ENCODE measurements at places on chromosomes 6 and 20.

- DNase-seq, result no peak
These were observed 229.0 kb downstream of the ZNF217 start for GRCh38 chr20:53364646-53365045.

DNA sequence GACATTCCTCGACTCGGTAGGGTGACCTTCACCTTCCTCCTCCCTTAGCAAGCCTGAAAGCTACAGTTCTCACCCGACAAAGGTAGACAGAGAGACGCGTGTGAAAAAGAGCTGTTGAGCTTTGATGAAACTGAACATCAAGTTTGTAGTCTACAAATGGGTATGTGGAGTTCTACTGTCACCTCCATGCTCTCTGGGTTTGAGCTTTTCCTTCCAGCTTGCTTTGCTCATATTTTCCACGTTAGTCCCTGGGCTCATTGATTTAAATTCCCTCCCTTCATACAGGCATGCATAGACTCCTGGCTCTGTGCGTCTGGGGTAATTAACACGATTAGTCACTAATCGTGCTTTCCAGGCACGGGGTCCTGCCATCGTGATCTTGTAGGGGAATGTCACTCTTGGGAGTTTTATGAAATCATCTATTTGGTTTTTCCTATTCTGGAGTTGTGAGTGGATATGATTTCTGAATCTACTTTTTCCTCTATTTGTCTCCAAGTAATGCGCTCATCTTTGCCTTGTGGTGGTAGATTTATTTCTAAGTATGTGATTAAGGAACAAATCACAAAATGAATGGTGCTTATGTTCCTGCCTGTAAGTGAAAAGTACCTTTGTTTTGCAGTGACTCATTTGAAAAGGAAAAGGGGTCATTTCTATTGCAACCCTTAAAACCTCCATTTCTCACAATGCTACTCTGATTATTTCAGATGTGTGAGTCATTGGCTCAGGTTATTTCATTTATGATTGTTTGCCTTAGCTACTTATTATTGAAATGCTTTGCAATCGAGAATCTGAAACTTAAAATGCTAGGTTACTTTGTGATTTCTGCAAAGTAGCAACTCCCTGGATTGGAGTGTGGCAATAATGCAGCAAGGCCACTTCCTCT is 154.6 kb downstream of the ZDHHC14 start:
- DNase-seq, result no peak

DNA sequence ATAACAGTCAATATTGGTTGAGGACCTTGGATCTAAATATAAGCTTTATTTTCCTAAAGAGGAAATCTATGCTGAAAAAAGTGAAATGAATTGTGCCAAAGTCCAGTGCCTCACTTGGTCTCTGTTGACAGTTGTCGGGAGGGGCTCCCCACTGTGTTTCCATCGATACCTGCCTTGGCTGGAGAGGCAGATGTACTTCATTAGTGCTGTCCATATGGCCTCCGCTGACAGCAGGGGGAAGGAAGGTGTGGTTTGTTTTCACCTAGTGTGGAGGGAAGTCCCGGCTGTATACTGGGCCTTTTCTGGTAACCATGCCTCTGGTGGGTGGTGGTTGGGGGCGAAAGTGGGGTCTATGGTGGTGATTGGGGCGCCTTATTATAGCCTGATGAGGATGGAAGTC is 42.7 kb downstream of the CD2AP start:
- DNase-seq, result no peak

DNA sequence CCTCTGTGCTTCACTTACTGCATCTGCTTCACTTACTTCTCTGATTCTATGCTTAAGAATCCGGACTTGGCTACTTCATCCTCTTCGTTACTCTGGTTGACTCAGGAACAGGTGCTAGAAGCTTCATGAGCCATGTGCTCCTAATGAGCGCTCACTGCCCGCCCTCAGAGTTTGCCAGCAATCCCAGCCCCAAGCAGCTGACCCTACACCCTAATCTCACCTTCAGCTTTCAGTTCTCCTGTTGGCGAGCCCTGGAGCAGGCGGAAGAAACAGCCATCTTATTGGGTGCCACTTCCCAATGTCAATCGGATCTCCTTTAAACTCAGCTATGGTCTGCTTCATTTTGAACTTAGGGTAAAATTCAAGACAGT is 61.3 kb downstream of the FOXA2 start:
- no peak for DNase-seq

DNA sequence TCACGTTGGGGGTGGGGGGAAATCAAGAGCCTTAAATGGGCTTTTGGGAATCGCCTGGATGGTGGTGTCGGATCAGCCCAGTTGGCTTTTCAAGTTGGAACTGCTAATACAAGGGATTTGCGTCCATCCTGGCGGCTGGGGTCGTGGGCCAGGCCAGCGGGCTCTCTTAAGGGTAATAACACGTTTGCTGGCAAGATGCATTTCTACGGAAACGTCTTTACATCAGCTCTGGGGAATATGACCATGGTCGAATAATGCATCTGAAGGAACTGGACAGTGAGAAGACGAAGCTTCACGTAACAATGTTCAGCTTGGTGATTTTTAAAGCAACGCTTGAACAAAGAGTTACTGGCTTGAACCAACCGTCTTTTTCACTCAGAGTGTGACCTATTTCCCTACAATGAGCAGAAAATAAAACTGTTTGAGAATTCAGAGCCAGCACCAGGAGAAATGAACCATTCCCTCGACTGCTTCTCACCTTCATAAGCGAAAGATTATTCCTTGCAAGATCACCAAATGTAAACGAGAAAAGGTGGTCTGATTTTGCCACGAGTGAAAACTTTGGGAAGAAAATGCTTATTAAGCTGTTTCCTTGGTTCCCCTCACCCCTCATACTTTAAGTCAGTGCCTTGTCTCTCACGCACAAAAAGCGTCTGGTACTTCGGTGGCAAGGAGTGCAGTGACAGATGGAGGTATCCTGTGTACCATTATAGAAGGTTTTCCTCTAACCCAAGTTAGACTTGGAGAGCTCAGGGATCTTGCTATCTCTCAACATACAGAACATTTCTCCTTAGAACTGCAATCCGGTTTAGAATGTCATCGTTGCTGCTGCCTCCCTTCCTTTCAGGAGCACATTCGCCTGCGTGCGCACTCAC is 1.4 kb upstream of the MARCKS start:
- peak; percentile 33 for DNase-seq

- no peak for DNase-seq
These were observed 148.5 kb downstream of the PHACTR3 start for GRCh38 chr20:59752704-59753460.

DNA sequence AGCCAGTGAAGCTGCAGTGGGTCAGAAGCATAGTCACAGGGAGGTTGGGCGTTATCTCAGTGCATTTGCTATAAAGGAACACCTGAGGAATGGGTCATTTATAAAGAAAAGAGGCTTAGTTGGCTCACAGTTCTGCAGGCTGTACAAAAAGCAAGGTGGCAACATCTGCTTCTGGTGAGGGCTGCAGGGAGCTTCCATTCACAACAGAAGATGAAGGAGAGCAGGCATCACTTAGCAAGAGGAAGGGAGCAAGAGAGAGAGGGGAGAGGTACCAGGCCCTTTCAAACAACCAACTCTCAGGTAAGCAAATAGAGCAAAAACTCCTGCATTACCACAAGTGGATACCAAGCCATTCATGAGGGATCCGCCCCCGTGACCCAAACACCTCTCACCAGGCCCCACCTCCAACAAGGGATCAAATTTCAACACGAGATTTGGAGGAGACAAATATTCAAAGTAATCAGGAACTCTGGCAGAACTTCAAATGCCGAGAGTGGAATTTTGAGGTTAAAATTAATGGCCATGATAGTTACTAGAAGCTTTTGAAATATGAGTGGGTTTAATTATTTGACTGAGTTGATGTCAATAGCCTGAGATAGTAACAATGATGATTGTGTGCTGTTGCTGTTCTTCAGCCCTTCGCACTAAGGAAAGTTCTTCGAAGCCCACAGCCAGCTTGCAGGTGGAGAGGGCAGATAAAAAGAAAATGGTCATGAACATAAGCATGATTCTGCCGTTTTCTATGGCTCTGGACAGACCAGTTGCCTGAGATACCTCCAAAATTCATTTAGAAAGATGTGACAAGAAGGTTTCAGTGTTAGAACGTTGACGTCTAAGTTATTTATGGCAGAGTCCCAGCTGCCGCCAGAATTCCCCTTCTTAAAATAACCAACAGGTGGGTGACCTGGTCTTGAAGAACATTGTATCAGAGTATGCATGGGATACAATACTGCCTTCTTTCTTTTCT is 55.3 kb upstream of the ADTRP start:
- no peak for DNase-seq

GRCh38 chr6:57276946-57277345 is 40.5 kb upstream of the PRIM2 start:
- no peak for DNase-seq

DNA sequence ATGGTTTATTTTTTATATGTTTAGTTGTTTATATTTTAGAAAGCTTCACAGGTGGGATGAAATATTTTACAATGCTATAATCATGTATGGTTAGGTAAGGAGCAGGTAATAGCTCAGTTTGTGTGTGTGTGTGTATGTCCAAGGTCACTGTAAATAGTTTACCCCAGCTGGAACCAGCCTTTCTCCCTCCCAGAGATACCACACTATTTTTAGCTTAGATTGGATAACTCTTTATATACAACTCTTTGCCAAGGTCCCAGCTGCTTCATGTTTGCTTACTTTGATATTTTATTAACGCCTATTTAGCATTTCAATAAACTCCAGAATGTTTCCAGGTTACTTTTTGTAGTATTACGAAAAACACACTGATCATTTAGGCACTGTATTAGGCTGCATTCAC is 1.8 kb upstream of the PEX7 start:
- no peak for DNase-seq

DNA sequence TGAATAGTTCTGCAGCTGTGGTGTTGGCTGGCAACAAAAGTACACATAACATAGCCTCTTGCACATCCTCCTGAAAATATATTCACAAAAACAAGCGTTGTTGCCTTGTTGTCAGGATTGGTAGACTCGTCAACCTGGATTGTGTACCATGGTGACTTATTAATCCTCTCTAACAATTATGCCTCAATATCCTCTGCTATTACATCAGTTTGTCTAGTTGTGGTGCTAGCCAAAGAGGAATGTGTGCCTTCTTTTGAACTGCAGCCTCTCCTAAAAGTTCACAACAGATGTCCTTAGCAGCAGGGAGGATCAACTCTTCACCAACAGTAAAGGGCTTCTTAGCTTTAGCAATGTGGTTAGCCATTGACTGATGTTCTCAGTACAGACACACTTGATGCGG is 3.6 kb upstream of the SF3B5 start:
- DNase-seq, result no peak

DNA sequence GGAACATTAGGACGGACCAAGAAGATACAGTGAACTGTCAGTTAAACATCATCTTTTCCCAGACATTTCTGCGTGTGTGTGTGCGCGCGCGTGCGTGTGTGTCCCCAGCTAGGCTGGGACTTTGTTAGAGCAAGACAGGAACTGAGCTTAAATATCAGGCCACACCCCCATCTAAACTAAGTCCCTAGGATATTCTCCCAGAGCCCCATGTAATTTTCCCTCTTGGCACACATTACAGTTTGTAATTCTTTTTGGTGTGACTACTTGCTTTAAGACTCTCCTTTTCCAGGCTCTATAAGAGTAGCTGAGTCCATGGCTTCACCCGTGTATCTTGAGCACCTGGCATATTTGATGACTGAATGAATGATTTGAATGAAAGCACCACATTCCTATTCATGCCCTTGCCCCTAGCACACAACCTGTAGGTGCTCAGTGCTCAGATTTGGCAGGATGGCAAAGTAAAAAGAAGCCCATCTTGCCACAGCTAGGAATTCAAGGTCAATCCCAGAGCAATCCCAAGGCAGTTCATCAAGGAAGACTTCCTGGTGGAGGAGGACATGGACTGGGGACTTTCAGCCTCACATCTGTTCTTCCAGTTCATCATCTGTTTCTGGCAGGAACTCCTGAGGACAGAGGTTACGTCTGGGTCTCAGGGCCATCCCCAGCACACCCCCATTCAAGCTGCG is 69.2 kb downstream of the MRPL14 start:
- no peak for DNase-seq

- DNase-seq, result no peak
These were observed 34.3 kb upstream of the MCUR1 start for GRCh38 chr6:13848522-13849150.

DNA sequence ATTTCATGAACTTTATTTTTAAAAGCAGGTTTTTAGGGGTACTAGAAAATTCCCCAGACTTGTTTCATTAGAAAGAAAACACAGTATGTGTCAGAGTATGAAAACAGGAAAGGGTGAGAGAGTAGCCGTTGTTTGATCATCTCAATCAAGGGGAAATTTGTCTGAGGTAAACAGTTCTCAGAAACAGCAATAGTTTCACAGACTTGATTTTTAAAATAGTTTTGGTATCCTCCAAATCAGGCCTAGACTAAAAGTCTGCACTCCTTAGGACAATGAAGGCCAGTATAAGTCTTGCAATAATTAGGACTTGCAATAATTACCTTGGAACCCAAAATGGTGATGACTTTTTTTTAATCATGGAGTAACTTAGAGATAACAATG is 176.6 kb upstream of the TAB2 start:
- DNase-seq, result no peak

- no peak for DNase-seq
These were observed 3.7 kb upstream of the NEDD9 start for GRCh38 chr6:11236076-11236750.

- DNase-seq, result no peak
These were observed 10.8 kb downstream of the VSTM2L start for GRCh38 chr20:37913567-37914366.

GRCh38 chr6:159676890-159677505 is 16.0 kb downstream of the SOD2 start:
- no peak for DNase-seq

GRCh38 chr6:157117431-157118095 is 205.8 kb downstream of the TMEM242 start:
- DNase-seq, result no peak
